Stimulated activated CD4-positive, alpha-beta T cell treated with anti-CD3 and anti-CD28 coated beads, TNF-alpha, amount 100 ng/mL, for 24 hours (primary cell): ENCODE measurements at places on chromosomes 6 and 20.
A peak's percentile ranks its signal among the peaks of the same experiment; 100 is the strongest.

DNA sequence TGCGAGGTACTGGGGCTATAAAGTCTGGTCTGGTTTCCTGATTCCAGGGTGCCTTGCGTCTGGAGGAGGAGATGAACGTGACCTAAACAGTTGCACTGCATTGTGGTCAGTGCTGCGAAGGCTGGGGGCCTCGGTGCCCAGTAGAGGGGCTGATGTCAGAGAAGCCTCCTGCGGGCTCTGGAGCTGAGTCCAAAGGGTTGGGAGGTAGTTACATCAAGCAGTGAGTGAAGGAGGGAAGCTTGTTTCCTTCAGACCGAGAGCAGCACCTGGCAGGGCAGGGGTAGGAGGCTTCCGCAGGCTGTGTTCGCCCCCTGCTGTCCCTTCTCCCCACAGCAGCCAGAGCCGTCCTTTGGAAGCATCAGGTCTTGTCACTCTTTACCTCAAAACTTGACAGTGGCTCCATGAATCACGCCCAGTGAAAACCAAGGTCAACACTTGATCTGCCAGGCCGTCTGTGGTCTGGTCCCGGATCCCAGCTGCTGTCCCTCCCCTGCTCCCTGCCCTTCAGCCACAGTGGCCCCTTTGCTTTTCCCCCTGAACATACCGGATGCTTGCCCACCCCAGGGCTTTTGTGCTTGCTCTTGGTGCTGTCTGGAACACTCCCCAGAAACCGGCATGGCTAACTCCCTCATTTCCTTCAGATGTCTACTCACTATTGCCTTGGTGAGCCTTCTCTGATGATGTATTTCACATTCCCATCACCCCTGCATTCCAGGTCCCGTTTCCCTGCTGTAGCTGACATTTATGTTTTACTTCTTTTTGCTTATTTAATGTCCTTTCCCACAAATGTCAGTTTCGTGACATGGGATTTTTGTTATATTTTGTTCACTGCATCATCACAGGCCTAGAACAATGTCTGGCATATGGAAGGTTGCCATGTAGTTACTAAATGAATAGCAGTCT, 7.0 kb downstream of the DYNLRB1 start:
- peak; percentile 47 for DNase-seq

DNA sequence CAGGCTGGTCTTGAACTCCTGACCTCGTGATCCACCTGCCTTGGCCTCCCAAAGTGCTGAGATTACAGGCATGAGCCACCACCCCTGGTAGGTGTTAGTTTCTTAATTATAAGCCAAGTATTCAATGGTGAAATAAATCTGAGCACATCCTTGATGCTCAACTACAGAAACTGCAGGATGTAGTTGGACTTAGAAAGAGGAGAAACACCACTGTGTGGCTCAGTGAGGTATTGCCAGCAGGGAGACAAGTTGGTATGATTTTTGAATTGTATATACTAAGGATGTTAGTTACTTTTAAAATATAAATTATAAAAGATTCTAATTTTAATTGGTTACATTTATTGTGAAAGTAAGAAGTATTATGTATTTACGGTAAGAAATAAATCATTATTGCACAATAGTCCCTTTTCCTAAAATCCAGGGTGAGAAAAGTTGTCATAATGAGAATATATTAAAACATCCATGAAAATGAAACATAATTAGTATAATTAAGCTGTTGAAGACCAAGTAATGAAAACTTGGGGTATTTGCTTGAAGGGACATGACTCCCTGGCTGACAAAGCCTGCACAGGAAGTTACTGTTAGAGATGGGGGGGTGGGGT, 17.6 kb downstream of the SLC18B1 start:
- DNase-seq = no peak

DNA sequence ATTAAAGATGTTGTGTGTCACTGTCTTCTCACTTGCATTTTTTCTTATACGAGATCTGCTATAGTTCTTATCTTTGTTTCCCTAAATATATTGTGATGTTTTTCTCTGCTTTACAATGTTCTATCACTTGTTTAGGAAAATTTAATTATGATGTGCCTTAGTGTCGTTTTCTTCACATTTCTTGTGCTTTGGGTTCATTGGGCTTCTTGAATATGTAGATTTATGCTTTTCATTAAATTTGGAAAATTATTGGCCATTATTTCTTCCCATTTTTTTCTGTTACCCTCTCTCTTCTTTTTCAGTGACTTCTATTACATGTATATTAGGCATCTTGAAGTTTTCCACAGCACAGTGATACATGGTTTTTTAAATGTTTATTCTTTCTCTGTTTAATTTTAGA, 33.4 kb downstream of the CITED2 start:
- DNase-seq = no peak

DNA sequence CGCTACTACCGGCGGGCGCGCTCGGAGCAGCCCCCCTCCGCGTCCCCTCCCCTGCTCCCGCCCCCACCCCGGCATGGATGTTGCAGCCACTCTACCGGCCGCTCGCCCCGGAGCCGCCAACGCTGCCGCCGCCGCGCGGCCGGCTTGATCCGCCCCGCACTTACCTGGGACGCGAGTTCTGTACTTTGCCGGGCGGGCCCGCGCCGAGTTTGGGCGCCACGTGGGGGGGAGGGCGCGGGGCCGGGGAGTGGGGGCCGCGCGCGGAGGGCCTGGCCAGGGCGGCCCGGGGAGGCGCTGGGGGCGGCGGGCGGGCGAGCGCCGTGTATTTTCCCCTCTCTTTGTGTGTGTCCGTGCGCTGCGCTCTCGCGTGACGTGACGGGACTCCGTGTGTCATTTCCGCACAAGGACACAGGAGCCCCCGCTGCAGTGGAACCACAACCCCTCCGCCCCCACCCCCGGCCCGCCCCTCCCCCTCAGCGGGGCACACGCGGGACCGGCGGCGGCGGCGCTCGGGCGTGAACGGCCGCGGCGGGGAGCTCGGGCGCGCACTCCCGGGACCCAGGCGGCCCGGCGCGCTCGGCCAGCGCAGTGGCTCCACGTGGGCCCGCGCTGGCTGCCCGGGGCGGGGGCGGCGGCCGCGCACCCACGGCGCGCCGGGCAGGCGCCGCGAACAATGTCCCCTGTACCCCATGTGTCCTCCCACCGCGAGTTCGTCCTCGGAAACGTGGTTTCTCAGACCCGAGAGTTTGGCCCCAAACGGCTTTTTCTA, at the start of gene BEND3:
Gene BEND3, minus strand, starts transcription at position 590 of the 769 bp plus-strand sequence. CDS start 16,230 bp downstream, outside the sequence.
- peak; percentile 26 for DNase-seq

GRCh38 chr6:49744259-49744658, at the start of gene CRISP3:
TSS of gene CRISP3 (minus strand) at chr6:49744388. CDS start at chr6:49744367, 21 bp downstream.
- DNase-seq = no peak
